Stimulated activated CD4-positive, alpha-beta T cell treated with anti-CD3 and anti-CD28 coated beads, TNF-alpha, amount 100 ng/mL, for 24 hours (primary cell): ENCODE measurements at places on chromosomes 2 and 18.

GRCh38 chr2:232741972-232742371 is 34.4 kb downstream of the KCNJ13 start:
- DNase-seq, result no peak

DNA sequence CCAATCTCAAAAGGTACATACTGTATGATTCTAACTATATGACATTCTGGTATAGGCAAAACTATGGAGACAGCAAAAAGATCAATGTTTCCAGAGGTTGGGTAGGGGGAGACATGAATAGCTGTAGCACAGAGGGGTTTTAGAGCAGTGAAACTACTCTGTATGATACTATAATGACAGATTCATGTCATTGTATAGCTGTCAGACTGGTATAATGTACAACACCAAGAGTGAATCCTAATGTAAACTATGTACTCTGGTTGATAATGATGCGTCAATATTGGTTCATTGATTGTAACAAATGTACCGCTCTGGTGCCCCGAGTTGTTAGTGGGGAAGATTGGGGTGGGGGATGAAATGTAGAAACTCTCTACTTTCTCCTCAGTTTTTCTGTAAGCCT is 172.4 kb upstream of the SPOPL start:
- DNase-seq, result no peak

GRCh38 chr18:65924904-65925303 is 174.1 kb downstream of the CDH7 start:
- no peak for DNase-seq

GRCh38 chr2:118078734-118079133 is 9.5 kb upstream of the INSIG2 start:
- DNase-seq, result no peak

- DNase-seq, result no peak
Observed at GRCh38 chr2:130251535-130251872, 53.3 kb upstream of the TUBA3E start.

DNA sequence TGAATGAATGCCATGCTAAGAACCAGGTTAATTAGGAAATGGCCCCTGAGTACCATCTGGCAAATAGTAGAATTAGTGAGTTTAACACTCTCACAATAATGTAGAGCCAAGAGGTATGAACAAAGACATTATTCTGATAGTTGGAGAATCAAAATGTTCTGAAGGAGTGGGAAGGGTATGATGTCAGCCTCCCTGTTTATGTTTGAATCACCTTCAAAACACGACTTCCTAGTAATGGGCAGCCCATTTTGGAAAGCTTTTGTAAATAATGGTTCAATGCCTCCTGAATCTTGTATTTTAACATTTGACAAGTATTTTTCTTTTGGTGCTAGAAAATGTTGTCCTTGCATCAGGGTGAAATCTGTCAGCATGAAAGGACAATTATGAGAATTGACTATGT is 108.3 kb downstream of the DSEL start:
- DNase-seq, result no peak

GRCh38 chr2:197147942-197148341 is 162.6 kb downstream of the ANKRD44 start:
- no peak for DNase-seq

DNA sequence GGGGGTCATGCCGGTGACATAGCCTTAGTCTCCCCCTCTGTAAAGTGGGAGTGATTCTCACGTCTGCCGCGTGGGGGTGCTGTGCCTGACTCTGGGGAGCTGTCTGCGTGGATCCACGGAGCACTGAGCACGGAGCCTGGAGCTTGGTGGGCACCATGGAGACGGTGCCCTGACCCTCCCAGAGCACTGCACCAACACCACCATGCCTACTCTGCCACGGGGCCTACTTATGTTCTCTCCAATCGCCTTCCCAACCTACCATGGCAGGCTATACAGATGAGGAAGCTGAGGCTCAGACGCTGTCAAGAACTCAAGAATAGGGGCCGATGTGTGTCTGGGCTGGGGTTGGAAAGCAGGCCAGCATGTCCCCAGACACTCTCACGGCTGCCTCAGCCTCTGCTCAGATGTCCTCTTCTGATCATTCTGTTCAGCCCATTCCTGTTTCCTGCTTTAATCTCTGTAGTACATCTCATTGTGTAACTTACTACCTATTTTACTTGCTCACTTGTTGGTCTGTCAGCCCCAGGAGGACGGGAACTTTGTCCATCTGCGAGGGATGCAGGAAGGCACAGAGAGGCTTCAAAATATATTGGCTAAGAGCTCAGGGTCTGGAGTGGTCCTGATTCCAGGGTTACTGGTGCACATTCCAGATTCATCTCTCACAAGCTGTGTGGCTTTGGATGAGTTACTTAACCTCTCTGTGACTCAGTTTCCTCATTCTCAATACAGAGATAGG is 168.1 kb upstream of the HS6ST1 start:
- no peak for DNase-seq

DNA sequence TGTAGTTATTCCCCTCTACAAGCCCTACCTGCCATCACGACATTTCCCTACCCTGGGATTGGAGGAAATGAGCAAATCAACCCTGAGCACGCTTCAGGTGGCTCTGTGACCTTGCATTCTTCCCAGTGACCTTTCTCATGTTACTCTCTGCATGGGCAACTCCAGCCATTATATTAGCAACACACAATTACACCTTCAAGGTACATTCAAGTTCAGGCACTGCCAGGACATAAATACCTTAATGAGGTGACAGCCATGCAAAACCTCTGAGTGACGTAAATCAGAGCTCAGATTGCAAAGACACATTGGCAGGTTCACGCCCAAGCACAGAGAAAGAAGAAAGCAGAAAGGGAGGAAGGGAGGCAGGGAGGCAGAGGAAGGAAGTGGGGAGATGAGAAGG is 68.7 kb upstream of the ALK start:
- DNase-seq, result no peak

- no peak for DNase-seq
Observed at GRCh38 chr2:190891372-190891771, 10.8 kb downstream of the GLS start.

DNA sequence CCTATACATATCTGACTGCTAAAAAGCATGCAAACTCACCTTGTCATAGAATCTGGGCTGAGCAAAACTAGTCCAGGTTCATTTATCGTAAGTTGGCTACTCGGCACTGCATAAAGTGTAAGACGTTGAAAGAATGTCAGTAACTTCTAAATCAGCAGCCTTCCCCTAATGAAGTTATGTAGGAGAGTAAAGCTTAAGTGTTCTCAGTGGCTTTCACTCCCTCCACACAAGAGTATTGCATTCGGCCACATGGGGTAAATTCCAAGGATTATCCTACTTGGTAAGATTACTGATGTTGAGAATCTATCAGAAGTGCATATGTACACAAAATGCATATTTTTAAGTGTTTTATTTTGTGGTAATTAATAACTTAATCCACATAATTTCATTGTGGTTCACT is 130.1 kb downstream of the LCLAT1 start:
- DNase-seq, result no peak

DNA sequence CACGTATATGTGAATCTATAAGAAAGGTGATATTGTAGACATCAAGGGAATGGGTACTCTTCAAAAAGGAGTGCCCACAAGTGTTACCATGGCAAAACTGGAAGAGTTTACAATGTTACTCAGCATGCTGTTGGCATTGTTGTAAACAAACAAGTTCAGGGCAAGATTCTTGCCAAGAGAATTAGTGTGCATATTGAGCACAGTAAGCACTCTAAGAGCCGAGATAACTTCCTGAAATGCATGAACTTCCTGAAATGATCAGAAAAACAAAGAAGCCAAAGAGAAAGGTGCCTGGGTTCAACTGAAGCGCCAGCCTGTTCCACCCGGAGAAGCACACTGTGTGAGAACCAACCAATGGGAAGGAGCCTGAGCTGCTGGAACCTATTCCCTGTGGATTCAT is 101.0 kb downstream of the HS6ST1 start:
- no peak for DNase-seq
